ENCODE measurements at places on chromosomes 6 and 20.

GRCh38 chr6:37988696-37989095 lies 169.2 kb downstream of the ZFAND3 start:
- no peak for DNase-seq

- DNase-seq = no peak
Observed at GRCh38 chr20:31673435-31673834, 35.7 kb downstream of the COX4I2 start.

GRCh38 chr6:138953451-138953850 lies 34.6 kb downstream of the REPS1 start:
- DNase-seq = no peak

- no peak for DNase-seq
Observed at GRCh38 chr6:44263354-44264100, 1.8 kb downstream of the NFKBIE start.

DNA sequence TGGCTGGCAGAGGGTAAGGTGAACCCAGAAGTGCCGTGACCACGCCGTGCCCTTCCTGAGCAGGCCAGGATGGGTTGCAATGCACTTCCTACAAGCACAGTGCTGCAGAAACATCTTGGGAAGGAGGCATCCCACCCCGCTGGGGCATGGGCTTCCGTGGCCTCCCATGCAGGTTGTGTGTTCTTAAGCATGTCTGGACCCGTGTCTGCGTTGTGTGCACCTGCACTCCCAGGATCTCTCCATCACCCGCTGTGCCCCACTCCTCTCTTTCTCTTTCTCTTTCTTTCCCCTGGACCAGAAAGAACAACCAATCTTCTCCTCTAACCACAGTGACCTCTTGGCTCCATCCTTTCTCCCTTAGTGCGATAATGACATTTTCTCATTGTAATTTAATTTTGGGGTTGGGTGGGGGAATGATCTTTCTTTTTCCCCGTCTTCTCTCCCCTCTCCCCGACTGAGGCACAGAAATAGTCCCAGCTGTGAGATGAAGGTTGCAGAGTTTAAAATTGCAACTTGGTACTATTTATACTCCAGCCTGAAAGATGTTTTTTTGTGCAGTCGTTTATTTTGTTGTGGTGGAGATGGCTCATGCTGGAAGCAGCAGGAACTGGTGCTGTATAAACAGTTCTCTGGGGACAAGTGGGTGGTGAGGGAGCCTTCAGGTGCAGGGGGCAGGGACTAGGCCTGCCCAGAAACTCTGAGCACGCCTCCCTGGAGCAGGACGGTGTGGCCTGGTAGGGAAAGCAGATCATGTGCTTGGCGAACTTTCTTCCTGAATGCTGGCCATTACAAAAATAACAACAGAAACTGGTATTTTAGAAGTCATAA lies 20.5 kb downstream of the BCAS4 start:
- no peak for DNase-seq
